ENCODE measurements at places on chromosomes 6 and 20.

- DNase-seq: no peak
These were observed 20.6 kb downstream of the MMP24OS start for GRCh38 chr20:35257175-35257909.

DNA sequence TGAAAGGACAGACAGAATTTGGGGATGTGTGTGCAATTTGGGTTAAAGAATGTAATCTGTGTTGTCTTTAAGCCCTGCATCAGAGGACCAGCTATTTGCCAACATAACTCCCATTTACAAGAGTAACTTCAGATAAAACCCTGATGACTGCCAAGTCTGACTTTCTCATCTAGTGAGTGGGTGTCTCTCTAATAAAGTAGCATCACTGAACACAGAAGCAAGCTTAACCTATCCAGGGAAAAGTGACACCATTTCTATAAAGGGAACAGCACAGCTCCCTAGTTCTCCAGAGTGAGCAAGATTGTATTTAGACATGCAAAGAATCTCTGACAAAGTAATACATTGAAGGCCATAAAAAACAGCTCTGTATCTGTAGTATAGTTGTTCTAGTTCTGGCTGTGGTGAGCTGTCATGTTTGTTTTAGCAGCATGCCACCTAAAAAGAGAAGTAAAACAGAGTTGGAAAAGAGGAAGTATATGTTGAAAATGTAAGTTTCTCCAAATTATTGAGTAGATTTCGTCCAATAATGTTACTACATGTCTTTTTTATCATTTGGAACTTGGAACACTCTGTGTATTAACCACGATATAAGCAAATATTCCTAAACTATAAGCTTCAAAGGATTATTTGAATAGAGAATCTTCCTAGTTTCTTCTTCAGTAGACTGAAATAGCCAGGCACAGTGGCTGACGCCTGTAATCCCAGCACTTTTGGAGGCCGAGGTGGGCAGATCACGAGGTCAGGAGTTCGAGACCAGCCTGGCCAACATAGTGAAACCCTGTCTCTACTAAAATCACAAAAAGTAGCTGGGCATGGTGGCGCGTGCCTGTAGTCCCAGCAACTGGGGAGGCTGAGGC, 8.8 kb upstream of the PIM1 start:
- no peak for DNase-seq

DNA sequence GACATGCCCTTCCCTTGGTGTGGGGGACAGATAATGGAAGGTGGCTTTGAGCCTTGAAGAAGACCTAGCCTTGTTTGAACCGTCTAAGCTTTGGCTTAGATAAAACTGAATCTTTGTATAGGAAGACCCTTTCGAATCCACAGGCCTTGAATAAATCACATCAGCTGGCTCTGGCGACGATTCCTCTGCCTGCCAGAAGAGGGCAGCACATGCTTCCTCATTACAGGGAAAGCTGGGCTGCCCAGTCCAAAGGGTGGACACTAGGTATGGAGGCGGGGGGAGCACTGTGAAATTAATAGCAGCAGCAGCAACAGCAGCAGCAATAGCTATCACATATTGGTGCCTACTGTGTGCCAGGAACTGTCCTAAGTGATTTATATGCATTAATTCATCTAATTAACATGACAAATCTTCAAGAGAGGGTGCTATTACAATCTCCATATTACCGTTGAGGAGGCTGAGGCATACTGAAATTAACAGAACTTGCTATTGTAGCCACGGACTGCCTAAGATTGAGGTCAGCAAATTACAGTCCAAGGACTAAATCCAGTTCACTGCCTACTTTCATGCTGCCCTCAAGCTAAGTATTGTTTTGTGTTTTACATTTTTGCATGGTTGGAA, 85.1 kb downstream of the CLIC5 start:
- DNase-seq: no peak

GRCh38 chr6:108348655-108349349, 53.9 kb downstream of the AFG1L start:
- DNase-seq: no peak

GRCh38 chr20:20603339-20603990, 109.0 kb downstream of the RALGAPA2 start:
- no peak for DNase-seq

DNA sequence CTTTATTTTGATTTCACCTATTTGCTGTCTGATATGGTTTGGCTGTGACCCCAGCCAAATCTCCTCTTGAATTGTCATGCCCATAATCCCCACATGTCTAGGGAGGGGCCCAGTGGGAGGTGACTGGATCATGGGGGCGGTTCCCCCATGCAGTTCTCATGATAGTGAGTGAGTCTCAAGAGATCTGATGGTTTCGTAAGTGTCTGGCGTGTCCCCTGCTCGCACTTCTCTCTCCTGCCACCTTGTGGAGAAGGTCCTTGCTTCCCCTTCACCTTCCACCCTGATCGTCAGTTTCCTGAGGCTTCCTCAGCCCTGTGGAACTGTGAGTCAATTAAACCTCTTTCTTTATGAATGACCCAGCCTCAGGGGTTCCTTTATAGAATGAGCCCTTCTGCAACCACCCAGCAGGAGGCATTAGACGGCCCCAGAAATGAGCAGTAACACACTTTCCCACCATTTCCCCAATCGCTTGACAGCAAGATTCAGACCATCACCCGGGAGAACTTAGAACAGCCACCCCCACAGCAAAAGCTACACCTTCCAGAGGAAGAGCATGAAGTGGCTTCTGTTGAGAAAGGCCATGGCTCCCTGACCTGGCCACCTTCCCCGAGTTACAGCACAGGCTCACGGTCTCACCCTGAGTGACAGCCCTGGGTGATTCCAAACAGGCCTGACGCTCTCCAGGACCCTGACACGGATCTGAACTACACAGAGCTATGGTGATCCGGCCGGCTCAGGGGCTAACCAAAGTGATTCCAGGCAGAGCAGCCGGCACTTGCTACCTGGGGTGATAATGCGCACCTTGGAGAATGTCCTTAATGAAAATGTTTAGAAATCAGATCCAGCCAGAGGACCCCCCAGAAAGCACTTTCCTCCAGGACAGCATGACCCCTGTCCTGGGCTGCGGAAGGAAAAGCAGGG, 131.2 kb upstream of the CDH4 start:
- DNase-seq: peak; percentile 11

GRCh38 chr6:113734982-113735381, 122.2 kb upstream of the MARCKS start:
- DNase-seq: no peak

DNA sequence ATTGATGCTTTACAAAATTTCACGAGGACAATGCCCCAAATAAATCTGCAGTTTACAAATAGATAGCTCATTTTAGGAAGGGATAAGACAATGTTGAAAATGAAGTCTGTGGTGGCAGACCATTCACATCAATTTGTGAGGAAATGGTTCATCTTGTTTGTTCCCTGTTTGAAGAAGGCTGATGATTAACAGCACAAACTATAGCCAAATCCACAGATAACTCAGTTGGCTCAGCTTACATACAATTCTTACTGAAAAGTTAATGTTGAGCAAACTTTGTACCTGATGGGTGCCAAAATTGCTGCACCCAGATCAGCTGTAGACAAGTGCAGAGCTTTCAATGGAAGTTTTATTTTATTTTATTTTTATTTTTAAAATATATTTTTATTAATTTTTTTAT, 763.9 kb downstream of the DOK5 start:
- DNase-seq: no peak

- DNase-seq: no peak
These were observed 23.7 kb upstream of the TMEM14A start for GRCh38 chr6:52647199-52647598.

- DNase-seq: no peak
These were observed 27.2 kb downstream of the AIG1 start for GRCh38 chr6:143087856-143088255.

DNA sequence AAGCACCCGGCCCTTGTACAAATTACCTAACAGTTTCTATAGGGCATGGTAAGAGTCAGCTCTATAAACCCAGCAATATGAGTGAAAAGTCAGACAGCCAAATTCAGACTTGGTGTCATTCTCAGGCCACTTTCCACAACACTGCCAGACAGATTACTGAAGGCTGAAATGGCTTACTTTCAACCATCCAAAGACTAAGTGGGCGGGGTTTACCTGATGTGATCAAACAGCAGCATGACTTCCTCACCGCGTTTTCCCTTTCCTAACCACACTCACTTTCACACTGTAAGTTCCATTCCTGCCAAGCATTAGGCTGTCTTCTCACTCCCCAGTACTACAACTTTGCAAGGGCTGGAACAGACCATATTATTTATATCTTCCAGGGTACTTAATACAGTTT, 85.9 kb downstream of the SMLR1 start:
- no peak for DNase-seq

DNA sequence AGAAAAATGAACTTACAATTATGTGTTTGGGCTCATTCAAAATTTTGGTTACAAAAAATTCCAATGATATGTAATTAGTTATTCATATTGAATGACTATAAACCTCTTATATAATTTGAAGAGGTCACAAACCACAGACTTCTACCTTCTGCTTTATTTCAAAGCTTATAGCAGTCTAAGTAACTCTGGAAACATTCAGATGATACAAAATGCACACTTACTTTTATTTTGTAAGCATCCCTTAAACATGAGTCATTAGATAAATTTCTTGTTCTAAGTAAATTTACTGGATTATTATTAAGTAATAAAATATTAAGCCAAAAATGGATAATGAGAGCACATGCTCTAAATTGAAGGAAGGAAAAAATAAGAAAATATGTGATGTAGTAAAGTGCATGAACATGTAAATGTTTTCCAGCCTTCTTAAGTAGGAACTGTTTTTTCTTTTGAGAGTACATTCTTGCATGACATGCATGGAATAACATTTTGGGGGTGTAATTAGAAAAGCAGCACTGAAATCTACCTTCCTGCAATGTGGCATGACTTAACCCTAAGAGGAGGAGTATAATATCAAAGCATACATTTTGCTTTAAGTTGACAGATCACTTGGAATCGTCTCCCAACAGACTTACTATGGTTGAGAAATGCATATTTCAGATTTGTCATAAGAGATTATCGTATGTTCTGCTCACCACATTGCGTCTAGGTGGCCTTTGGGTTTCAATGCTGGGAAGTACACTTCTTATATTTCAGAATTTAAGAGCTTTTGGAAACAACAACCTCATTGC, 372.7 kb upstream of the HSF2 start:
- no peak for DNase-seq

- no peak for DNase-seq
These were observed 298.5 kb upstream of the TBX18 start for GRCh38 chr6:85062884-85063283.

- no peak for DNase-seq
These were observed 214.4 kb downstream of the PTPRK start for GRCh38 chr6:128305976-128306375.

- DNase-seq: no peak
These were observed 58.1 kb downstream of the RAB44 start for GRCh38 chr6:36755435-36756348.

DNA sequence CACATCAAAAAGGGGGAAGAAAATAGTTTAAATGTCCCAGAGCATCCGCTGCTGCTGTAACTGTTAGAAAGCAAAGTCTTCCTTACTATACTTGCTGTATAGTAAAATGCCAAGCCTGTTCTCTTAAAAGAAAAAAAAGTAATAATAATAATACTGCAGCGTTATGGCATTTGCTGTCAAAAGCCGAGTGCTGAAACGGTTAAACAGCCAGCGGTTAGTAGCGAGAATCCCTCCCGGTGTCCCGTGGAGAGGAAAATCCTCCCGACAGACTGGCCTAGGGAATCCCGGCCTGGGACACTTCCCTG, 19.5 kb upstream of the NFATC2 start:
- no peak for DNase-seq

DNA sequence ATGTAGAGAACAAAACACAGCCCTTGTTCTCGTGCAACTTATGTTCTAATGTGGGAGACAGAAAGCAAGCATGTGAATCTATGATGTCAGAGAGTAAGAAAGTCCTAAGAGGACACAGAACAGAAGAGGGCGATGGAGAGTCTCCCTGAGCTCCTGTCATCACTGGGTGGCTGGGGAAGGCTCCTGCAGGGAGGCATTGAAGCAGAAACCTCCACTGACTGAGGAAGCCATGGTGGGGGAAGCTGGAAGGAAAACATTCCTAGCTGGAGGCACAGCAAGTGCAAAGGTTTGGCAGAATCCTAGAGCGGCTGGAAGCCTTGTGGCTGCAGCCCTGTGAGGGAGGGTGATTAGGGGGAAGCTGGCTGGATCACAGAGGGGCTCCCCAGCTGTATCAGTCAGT, 248.0 kb downstream of the CDH26 start:
- DNase-seq: no peak

GRCh38 chr6:6697620-6698019, 109.1 kb downstream of the LY86 start:
- no peak for DNase-seq

- DNase-seq: no peak
These were observed 215.1 kb downstream of the ERMARD start for GRCh38 chr6:169966312-169967181.

DNA sequence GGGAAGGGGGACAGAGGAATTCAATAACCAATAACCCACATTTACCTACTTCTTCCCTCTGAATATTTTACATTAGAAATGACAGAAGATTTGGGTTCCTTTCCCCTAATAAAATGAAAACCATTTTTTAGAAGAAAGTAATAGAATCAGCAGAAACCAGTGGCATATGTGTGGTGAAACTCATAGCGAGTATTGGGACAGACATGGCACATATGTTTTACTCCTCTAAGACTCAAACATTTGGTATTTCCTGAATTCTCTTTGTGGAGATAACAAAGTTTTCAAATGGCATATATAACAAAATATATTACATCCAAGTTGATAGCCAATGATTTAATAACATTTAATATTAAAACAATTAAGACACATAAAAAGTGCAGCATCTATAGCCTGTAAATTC, 12.9 kb upstream of the BEND3 start:
- DNase-seq: no peak

GRCh38 chr6:138227316-138227781, 9.1 kb upstream of the PBOV1 start:
- DNase-seq: no peak

- no peak for DNase-seq
These were observed 75.2 kb downstream of the YTHDF1 start for GRCh38 chr20:63140514-63141433.

- no peak for DNase-seq
These were observed 648 bp downstream of the COL19A1 start for GRCh38 chr6:69866770-69867638.

- DNase-seq: no peak
These were observed 40.0 kb downstream of the MYLIP start for GRCh38 chr6:16168858-16169257.

DNA sequence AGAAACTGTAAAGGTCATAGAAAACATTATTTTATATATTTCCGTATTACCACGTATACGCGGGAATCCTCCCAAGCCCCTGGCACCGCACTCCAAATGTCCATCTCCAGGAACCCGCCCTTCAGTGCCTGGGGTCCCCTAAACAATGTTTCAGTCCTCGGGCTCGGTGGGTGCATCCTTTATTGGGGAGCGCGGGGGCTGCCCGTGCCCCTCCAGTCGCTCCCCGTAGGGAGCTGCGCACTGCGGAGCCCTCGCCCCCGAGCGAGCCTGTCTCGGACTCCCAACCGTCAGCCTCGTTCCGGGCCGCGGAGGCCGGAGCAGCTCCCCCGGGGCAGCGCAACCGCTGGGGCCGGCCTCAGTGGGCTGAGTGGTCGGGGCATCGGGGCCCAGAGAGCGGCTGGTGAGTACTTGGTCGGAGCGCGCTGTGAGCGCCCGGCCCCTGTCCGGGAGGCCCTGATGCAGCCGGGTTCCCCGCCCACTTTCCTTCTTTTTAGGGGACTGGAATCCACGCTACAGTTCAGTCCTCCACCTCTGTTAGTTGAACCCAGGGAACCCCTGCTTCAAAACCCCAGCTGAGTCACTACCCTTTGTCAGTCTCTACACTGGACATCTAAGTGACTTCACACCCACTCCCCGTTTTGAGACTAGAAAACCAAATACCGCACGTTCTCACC, at the start of gene DNAH8:
Gene DNAH8, plus strand, starts transcription at position 296 of the 674 bp plus-strand sequence. CDS start 7,499 bp downstream, outside the sequence.
- DNase-seq: no peak
